PC-3 (cell line): ENCODE measurements at places on chromosomes 6 and 20. TPM values are rescaled to one million over a fixed set of nuclear protein-coding genes. Genes with fewer than 3 reads are reported as not detected.

- H3K36me3 ChIP-seq = no peaks in the 10 kb centered on the region
- no peak overlapping the region for H3K27ac ChIP-seq
- DNase-seq = no peak
- no peaks in the 10 kb centered on the region for H3K27me3 ChIP-seq
- no peak overlapping the region for H3K4me3 ChIP-seq
- no peaks in the 10 kb centered on the region for H3K4me1 ChIP-seq
These were observed 75.0 kb upstream of the LGSN start for GRCh38 chr6:63394656-63395308.

GRCh38 chr20:24297993-24298392 lies 171.4 kb upstream of the SYNDIG1 start:
- H3K27ac ChIP-seq = no peak overlapping the region
- no peaks in the 10 kb centered on the region for H3K36me3 ChIP-seq
- peaks cover 74% of the 10 kb centered on the region for H3K27me3 ChIP-seq

LMBRD1 gene
- total RNA-seq = 5.4 and 5.6 TPM in 2 replicates

DNA sequence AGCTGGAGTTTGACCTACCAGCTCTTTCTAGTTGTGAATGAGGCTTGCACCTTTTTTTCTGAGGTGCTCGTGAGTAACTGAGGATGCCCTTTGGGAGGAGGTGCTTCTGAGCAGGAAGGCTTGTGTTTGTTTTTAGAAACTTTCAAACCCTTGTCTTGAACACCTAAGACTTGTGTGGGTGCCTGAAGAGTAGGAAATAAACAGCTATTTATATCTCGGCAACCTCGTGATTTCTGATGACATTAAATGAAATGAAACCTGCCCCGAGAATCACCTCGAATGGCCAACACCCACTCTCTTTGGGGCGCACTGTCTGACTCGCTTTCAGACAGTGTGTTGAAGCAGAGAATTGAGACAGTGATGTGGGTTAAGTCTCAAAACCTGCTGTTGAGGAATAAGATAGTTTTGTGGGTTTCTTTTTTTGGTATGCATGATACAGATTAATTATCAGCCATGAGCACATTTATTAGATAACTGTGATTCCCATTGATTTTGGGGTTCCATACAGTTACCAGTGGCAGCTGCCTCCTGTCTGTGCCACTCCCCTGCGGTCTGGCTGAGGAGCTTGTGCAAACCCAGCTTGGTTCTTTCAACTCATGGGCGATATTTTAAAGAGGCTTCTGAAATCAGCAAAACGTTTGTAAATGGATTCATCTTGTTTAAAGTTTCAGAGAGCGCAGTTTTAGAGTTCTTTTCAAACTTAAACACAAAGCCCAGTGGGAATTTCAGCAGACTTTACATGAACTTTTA lies 8.4 kb downstream of the IRF4 start:
- H3K4me1 ChIP-seq = peaks cover 14% of the 10 kb centered on the region
- DNase-seq = no peak
- no peak overlapping the region for H3K27ac ChIP-seq
- H3K4me3 ChIP-seq = no peak overlapping the region

SLC16A10 gene
- total RNA-seq = 0.69 and 2.9 TPM in 2 replicates

RHAG gene
- not detected in 2 replicates for total RNA-seq

DNA sequence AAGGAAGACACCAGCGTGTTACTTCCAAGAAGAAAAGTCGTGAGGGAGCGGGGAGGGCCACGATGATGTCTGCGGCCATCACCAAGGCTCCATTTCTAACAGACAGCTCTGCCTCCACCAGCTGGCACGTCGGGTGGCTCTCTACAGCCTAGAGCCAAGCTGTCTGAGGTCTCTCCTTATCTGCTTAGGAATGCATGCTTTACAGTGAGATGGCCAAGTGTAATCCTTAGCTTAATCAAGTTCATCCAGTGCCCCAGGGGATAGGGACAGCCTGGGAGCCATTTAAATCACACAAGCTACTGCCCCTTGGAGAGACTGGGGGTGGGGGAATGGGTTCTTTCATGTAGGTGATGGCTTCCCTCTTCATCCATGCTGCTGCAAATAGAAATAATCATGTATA lies 213.8 kb upstream of the CST7 start:
- no peak for DNase-seq
- no peak overlapping the region for H3K27ac ChIP-seq
- peaks cover 60% of the 10 kb centered on the region for H3K27me3 ChIP-seq
- H3K36me3 ChIP-seq = no peaks in the 10 kb centered on the region
- no peak overlapping the region for H3K4me3 ChIP-seq

DNA sequence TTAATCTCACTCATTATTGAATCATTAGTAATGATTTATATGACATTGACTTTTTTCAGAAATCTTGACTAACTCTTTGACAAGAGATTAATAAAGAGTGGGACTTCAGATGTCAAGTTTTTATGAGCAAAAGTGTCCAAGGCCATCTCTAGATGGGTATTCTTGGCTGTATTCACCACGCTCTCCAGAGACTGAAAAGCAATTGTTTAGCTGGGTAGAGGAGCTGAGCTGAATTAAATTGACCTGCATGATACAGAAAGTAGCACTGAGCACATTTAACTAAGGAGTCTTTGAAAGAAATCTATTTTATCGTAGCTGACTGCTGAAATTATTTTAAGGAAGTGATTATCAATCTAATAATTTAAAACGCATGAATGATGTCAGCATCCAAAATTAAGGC lies 89.4 kb downstream of the LINC00237 start:
- H3K36me3 ChIP-seq = no peaks in the 10 kb centered on the region
- no peak overlapping the region for H3K4me3 ChIP-seq
- H3K27ac ChIP-seq = no peak overlapping the region
- no peaks in the 10 kb centered on the region for H3K4me1 ChIP-seq
- peaks cover 96% of the 10 kb centered on the region for H3K27me3 ChIP-seq

SSTR4 gene
- not detected in 2 replicates for total RNA-seq

NMBR gene
- total RNA-seq = not detected in 2 replicates

DNA sequence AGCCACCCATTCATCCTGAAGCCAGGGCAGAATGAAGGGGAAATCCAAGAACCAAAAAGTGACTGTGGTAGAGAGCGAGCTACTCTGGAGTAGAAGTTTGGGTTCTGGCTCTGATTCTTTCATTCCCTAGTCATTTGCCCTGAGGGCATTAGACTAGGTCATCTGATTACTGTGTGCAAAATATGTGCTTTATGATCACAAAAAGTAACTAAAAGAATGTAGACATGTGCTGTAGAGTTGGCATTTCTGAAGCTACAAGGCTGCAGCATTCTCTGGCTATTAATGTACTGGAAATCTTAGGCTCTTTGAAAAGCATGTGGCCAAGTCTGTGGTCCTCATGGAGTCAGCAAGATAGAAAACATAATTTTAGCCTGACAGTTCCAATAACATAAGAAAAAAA lies 94.2 kb downstream of the TBC1D7 start:
- DNase-seq = peak; percentile 27
- H3K4me3 ChIP-seq = no peak overlapping the region
- no peaks in the 10 kb centered on the region for H3K4me1 ChIP-seq
- H3K27ac ChIP-seq = no peak overlapping the region
- H3K36me3 ChIP-seq = no peaks in the 10 kb centered on the region
- H3K27me3 ChIP-seq = peaks cover 52% of the 10 kb centered on the region

DNA sequence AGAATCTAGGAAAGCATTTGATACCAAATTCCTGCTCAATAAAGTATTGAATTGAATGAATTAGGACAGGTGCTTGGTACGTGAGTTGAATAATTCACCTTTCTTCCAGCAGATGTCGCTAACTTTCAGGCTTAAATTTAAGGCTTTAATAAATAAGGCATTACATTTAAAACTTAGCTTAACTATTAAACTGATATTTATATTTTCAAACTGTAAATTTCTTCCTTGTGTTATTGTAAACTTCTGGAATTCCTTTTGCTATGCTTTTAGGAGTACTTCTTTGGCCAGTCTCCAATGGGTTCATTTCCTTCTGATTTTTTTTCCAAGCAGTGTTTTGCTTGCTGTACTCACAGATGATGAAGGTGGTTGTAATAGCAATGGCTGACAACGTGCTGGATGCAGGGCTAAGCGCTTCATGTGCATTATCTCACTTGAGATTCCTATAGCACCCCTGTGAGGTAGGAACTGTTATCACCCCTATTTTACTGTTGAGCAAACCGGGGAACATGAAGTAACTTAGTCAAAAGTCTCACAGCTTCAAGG lies 71.3 kb upstream of the SLC2A12 start:
- H3K4me3 ChIP-seq = no peak overlapping the region
- no peaks in the 10 kb centered on the region for H3K4me1 ChIP-seq
- no peaks in the 10 kb centered on the region for H3K27me3 ChIP-seq
- H3K36me3 ChIP-seq = no peaks in the 10 kb centered on the region

ARMH2 gene
- total RNA-seq = not detected in 2 replicates

GRCh38 chr6:127376685-127377084 lies 33.3 kb upstream of the ECHDC1 start:
- H3K4me3 ChIP-seq = no peak overlapping the region
- H3K27ac ChIP-seq = no peak overlapping the region
- H3K27me3 ChIP-seq = no peaks in the 10 kb centered on the region
- H3K4me1 ChIP-seq = no peaks in the 10 kb centered on the region

DNA sequence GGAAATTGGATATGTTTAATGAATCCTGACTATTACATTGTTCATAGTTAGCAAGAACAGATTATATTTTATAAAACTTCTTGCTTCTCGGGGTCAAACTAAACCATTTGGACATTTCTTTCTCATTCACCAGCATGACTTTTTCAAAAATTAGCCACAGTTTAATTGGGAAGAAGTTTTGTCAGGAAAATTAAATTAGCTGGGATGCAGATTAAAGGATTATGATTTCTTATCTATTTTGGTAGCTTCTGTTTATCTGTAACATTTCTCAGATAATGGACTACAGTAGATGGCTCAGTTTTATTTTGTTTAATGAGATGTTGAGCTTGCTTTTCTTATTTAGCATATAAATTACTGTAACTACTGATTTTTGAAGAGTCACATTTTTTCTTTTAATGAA lies 26.4 kb upstream of the TMX4 start:
- no peaks in the 10 kb centered on the region for H3K36me3 ChIP-seq
- H3K27me3 ChIP-seq = peaks cover 33% of the 10 kb centered on the region
- no peak overlapping the region for H3K4me3 ChIP-seq
- no peak overlapping the region for H3K27ac ChIP-seq
- H3K4me1 ChIP-seq = peaks cover 11% of the 10 kb centered on the region; the same call in 1 of the 2 replicates

DNA sequence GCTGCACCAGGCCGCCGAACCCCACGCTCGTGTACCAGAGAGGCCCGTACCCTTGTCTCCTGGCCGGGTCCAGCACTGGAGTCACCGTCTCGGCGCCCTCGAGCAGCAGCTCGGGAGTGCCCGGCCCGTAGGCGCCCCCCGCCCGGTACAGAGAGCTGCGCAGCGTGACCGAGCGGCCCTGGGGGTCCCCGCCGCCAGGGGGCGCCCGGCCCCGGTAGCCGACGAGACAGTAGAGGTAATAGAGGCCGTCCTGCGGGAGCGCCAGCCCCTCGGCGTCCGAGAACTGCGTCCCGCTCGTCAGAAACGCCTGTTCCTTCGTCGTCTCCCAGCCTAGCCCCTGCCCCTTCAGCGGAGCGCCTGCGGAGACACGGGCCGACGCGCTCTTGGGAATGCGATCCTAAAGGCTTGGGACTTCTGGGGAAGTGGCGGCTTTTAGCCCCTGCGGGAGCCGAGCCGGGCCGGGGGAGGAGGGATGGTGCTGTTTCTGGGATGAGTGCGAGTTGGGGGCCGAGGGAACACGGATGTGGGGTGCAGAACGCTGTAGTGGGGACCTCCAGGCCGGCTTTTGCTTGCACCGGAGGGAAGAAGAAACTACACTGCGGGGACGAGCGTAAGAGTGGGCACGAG lies 1.3 kb downstream of the LTB start:
- no peaks in the 10 kb centered on the region for H3K36me3 ChIP-seq
- peak; percentile 75 for DNase-seq
- H3K27me3 ChIP-seq = no peaks in the 10 kb centered on the region
- H3K27ac ChIP-seq = no peak overlapping the region
- H3K4me3 ChIP-seq = peak overlapping the region; percentile 83
- peaks cover 11% of the 10 kb centered on the region; the same call in 1 of the 2 replicates for H3K4me1 ChIP-seq

GRCh38 chr20:17871181-17871580 lies 97.4 kb downstream of the SNX5 start:
- no peak overlapping the region for H3K27ac ChIP-seq
- no peak for DNase-seq
- peaks cover 17% of the 10 kb centered on the region for H3K4me1 ChIP-seq
- H3K27me3 ChIP-seq = peaks cover 17% of the 10 kb centered on the region
- H3K36me3 ChIP-seq = no peaks in the 10 kb centered on the region
- H3K4me3 ChIP-seq = no peak overlapping the region

DNA sequence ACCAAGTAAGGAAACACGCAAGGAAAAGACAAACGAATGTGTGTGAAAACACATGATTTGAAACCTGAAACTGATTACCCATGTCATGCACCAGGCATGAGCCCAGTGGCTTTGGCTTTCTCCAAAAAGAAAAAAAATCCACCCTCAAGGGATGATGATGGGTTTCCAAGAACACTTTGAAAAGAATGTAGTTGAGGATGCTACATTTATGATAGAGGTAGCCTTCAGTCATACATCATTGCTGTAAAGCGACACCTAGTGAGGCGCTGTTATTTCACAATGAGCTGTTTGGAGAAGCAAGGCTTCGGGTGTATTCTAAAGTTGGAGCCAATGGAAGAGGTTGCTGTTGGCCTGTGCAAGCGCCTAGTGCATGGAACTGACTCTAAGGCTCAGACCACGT lies 124.9 kb downstream of the SCML4 start:
- H3K36me3 ChIP-seq = no peaks in the 10 kb centered on the region
- no peak for DNase-seq
- no peaks in the 10 kb centered on the region for H3K4me1 ChIP-seq
- peaks cover 9% of the 10 kb centered on the region for H3K27me3 ChIP-seq

GRCh38 chr6:163529605-163530004 lies 115.1 kb downstream of the QKI start:
- H3K4me3 ChIP-seq = no peak overlapping the region
- no peaks in the 10 kb centered on the region for H3K36me3 ChIP-seq
- peak overlapping the region; percentile 34 for H3K27ac ChIP-seq
- peaks cover 37% of the 10 kb centered on the region for H3K4me1 ChIP-seq

GRCh38 chr6:167988154-167988495 lies 9.3 kb upstream of the KIF25 start:
- no peaks in the 10 kb centered on the region for H3K4me1 ChIP-seq
- H3K27ac ChIP-seq = no peak overlapping the region
- no peaks in the 10 kb centered on the region for H3K27me3 ChIP-seq

- peak; percentile 79 for DNase-seq
- H3K27me3 ChIP-seq = no peaks in the 10 kb centered on the region
- no peaks in the 10 kb centered on the region for H3K36me3 ChIP-seq
- no peaks in the 10 kb centered on the region for H3K4me1 ChIP-seq
- H3K4me3 ChIP-seq = no peak overlapping the region
- no peak overlapping the region for H3K27ac ChIP-seq
These were observed 433.5 kb downstream of the RFPL4B start for GRCh38 chr6:112780498-112781096.

KCNB1 gene
- 0.04 and 0.35 TPM in 2 replicates for total RNA-seq
